ENCODE measurements at places on chromosomes 2 and 18.

GRCh38 chr2:241052677-241053360 is 49.3 kb downstream of the MTERF4 start:
- DNase-seq = no peak

DNA sequence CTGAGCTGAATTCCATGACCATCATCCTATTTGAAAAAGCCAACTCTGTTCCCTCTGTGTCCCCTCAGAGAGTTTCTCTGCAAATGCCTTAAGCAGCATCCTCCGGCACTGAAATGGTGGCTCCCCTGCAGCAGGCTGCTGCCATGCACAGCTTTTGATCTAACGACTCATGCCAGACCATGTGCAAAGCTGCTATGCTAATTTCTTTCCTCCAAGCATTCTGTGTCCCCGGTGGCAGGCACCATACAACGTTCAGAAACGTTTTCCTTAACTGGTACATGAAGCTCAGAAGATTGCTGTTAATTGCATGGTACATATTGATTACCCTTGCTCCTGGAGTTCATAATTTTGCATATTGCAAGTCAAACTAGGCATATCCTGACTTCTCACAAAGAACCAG is 336.8 kb downstream of the RBM43 start:
- no peak for DNase-seq

- no peak for DNase-seq
These were observed 117.7 kb upstream of the MCFD2 start for GRCh38 chr2:47033102-47033880.

GRCh38 chr2:44904578-44904977 is 36.9 kb upstream of the SIX3 start:
- DNase-seq = no peak

GRCh38 chr2:168703926-168704325 is 98.5 kb upstream of the NOSTRIN start:
- no peak for DNase-seq

DNA sequence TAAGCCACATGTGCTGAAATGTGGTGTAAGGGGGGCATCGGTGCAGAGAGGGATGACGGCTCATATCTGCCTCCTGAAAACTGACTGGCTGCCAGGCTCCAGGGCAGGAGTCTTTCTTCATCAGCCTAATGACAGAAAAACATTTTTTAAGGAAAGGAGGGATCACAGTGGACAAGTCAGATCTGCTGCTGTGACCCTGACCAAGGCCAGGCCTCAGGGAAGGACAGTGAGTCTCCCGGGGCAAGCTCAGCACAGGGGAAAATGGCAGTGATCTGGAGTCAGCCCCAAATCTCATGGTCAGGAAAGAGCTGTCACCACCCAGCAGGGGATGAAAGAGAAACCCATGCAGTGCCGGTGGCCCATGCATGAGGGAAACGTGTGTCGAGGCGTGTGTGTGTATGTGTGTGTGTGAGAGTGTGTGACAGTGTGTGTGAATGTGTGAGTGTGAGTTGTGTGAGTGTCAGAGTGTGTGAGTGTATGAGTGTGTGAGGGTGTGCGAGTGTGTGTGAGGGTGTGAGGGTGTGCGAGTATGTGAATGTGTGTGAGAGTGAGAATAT is 134.5 kb downstream of the INHBB start:
- no peak for DNase-seq

Data from B cell (primary cell).